ENCODE measurements at places on chromosomes 5 and 9.

DNA sequence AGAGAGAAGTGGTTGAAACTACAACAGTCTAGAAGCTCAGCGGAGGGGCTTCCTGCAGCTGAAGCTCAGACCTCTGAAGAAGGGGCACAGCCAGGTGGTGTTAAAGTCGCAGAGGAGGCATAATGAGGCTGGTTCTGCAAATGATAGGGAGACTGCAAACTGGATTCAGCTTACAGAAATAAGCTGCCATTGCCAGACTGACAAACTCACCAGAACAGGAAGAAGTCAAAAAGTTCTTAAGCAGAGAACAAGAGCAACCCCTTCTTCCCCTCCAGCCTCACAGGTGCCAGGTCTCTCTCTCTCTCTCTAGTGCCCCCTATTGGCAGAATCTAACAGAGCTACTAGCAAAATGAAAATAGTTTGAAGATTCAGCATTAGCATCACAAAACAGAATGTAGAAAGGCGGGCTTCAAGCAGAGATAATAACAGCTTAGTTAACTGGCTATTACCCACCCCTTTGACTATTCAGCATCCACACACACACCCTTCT, 76.7 kb downstream of the GRAMD2B start:
- DNase-seq, result no peak

DNA sequence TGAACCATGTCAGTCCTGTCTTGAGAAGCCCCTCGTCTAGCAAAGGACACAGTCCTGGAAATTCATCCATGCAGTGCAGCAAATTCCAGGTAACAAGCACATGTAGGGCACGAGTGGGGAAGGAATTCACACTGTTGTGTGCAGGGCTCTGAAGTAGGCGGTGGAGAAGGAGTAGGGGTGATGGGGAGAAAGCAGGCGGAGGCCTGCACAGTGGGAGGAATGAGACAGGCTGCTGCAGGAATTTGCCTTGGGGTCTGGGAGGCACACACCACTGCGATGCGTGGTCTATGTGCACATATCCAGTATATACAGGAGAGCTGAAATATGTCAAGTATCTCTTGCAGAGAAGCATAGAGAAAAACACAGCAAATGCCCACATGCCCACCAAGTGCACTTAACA, 249.2 kb upstream of the IRX2 start:
- DNase-seq, result no peak

DNA sequence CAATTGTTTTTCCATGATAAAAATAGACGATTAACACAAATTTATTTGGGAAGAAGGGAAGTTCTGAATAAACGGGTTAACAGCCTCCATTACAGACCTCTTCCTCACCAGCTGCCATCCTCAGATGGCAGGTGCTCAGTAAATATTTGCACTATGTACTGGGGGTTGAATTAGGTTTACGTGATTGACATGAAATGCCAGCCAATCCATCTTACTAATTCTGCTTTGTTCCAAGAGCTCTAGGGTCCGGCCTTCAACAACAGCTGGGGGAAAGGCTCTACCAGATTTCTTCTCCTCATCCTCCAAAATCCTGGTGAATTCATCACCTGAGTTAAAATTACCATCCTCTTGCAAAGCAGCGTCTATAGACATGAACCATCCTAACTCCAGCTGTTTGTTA, 104.6 kb downstream of the MTX3 start:
- DNase-seq, result no peak

DNA sequence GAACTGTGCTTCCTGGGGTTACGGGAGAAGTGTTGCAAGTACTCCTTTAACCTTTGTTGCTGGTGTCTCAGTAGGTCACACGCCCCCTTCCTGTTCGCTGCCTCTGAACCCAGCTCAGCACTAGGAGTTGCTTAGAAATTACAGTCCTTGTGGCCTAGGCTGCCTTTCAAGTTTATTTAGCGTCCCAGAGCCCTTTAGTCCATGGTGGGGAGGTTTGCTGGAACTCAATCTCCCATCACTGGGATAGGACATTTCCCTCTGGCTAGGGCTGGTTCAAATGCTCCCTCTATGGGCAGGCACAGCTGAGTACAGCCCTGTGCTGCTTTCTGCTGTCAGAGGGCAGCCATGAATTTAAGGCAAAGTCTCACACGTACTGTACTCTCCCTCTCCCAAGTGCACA, 4.7 kb downstream of the IFNA8 start:
- no peak for DNase-seq

- DNase-seq, result peak; percentile 16
Observed at GRCh38 chr5:59418808-59419207, 474.7 kb downstream of the PDE4D start.

DNA sequence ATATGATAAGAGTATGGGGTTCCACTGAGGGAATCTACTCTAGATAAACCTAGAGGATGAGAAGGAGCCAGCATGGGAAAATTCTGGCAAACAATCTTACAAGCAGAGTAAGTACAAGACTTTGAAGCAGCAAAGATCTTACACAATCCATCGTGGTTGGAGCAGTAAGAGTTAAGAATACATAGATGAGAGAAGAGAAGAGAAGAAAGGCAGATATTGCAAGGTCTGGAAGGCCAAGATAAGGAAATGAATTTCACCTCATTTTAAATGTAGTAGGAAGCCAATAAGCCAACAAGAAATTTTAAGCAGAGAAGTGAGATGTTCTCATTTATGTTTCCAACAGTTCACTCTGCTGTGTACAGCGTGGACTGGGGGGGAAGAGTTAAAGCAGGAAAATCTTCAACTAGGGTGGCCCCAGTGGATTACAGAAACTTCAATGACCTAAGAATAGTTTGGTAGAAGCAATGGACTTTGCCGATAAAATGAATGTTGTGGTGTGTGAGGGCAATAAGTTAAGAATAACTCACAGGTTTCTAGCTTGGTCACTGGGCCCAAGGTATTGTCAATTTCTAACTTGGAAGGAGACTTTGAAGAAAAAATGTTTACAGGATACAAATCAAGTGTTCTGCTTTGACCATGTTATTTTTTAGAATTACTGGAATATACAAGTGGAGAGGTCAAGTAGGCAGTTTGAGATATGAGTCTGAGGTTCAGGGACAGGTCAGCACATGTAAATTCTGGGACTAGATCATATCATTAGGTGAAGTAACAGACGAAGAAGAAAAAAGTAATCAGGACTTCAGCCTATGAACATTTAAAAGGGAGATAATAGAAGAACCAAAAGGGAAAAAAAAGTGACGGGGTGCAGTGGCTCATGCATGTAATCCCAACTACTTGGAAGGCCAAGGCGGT, 12.1 kb upstream of the ISOC1 start:
- no peak for DNase-seq

- no peak for DNase-seq
Observed at GRCh38 chr5:10854506-10855277, 93.7 kb upstream of the DAP start.
